Progenitor cell of endocrine pancreas (in vitro differentiated cells): ENCODE measurements at places on chromosomes 5 and 9.

DNA sequence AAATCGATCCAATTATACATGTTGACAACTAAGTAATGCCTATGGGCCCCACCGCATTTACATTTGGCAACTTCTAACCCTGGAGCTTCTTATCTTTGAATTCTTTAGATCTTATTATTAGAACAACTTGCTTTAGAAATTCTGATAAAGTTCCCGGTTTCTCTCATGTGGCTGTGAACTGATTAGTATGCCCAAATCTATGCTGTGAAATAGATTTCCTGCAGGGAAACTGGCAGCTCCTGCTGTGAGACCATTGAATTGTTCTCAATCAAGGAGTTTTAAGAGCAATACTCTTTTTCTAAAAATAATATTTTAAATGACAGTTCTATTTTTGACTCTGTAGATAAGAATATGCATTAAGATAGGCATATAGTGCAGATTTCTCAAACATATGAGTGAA, 177.5 kb downstream of the GABRB2 start:
- no peak for DNase-seq

DNA sequence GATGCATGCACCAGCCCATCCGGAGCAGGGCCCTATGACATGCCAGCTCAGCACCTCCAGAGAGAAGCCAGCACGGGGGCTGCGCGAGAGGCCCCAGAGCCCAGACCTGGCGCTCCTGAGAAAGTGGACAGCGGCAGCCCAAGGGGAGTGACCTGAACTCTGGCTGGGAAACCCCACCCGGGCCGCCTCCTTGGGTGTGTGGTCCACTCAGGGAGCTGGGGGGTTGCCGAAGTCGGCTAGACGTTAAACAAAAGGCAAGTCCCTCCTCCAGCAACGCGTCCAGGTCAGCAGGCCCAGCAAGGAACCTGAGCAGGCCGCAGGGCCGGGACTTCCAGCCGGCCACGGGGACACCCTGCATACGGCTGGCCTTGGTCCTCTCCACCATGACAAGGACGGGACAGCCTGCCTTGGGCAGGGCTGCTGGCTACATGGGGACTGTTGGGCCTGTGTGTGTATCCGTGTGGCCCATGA, 35.7 kb downstream of the NACC2 start:
- DNase-seq = no peak

GRCh38 chr5:169688106-169688505, 51.0 kb downstream of the DOCK2 start:
- no peak for DNase-seq

DNA sequence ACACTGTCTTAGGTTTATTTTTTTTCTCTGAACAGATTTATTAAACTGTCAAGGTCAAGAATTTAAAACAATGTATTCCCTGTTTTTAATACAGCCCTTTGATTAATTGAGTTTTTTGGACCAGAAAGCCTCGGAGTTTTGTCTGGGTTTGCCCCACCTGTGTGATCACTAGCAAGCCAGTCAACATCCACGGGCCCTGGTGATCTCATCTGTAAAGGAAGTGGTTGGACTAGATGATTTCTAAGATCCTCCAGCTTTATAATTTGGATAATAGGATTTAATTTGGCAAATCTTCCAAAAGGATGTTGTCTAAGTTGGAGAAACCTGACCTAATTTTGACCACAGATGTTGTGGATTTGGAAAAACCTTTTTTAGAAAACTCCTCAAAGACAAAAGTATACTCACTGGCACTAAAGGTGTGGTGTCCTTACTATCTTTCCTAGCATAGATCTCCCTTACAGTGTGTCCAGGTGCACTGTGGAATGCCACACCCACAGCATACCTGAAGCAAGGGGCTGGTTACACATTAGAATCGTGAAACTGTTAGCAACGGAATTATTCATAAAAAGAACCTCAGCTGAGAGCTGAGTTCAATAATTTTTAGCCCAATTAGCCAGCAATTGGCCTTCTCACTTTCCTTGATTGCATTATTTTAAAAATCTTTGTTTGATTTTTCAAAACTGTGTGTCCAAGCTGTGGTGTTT, 195.6 kb upstream of the ELL2 start:
- DNase-seq = no peak

DNA sequence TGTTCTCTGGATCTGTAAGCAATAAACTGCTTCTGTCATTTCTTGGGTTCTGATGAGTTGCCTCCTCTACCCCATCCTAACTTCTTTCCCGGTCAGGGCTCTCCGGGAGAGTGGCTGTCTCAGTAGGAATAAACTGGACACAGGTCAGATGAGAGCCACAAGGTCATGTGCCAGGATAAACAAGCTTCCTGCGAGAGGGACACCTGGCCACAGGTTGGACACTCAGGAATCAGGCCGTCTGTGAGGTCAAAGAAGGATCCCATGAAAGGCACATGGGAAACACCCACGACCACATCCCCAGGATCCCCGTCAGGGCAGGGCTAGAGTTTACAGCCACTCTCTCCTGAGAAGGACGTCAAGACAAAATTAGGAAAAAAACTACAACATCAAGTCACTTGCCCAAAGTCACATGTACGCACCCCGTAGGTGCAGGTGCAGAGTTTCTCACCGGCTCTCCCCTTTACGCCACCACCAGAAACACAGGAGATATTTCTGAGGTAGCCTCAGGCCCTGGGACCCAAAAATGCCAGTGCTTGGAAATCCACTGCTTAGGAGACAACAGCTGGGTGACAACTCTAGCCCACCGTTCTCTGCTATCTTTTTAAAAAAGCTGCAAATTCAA, 28.7 kb downstream of the CCT5 start:
- DNase-seq = no peak

GRCh38 chr9:35520364-35520710, 30.4 kb downstream of the RUSC2 start:
- no peak for DNase-seq

DNA sequence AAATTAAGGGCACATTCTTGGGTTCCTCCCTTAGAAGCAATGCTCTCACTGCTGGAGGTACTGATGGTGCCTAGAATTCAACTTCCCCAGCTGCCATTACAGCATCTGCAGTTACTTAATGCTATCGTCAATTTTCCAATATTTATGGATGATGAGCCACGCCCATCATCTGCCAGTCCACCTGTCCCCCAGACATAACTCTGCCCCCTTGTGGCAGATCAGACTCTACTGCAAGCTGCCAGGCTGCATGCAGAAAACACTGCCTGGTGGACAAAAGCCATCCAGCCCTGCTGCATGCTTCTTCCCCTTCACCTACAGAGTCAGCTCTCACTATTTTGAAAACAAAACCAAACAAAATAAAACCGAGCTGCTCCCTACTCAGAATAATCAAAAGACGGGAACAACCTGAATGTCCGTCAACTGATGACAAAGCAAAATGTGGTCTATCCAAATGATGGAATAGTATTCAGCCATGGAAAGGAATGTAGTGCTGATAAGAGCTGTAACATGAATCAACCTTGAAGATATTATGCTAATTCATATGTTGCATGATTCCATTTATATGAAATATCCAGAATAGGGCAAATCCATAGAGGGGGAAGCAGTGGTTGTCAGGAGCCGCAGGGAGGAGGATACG, 66.4 kb downstream of the RETREG1 start:
- no peak for DNase-seq

DNA sequence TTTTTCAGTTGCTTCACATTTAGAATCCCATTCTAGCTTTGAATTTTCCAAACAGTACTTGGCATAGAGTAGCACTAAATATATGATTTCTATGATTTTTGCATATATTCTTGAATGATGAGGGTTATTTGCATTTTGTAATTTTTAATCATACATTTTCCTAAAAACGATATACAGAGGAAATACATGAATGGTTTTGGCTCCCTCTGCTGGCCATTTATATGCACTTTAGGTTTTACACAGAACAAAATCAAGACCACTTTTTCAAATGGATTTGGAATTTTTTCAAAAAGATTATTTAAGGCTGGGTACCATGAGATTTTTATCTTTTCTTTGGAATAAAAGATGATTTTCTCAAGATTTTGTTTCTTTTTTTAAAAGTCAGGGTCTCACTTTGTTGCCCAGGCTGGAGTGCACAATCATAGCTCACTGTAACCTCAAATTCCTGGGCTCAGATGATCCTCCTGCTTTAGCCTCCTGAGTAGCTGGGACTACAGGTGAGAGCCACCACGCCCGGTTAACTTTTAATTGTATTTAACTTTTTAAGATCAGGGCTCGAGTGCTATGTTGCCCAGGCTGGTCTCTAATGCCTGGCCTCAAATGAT, 16.7 kb upstream of the COMMD10 start:
- DNase-seq = no peak

DNA sequence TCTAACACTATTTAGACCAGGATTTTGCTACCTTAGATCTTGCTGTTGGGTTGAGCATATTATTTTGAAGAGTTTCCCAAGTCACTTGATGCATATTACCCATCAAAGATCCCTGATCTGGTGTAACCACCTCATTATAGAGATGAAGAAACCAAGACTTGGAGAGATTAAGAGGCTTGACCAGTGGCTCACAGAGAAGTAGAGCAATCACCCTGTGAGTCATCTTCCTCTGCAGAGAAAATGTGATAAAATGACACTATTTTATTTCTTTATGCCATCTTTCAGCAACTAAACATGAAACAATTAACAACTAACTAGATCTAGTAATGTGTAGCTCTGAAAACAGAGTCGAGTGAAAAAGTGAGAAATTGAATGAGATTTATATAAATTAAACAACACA, 76.1 kb downstream of the KIF4B start:
- DNase-seq = no peak

GRCh38 chr9:93320591-93321219, 130.8 kb upstream of the FAM120A start:
- no peak for DNase-seq

DNA sequence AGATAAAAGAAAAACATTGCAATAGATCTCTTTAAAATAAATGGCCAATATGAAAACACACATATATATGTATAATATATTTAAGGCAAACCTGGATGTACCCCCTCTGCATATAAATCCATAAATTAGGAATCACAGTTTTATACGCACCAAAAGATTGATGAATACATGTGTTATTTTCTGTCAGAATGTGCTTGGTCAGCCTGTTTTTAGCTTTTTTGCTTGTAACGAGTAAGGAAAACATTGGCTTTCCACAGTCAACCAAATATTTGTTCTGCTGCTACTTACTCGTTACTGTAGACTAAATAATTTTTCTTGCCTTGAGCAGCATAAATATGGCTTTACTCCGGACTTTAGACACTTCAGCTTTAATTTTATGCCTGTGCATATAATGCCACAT, 173.7 kb downstream of the CWC27 start:
- no peak for DNase-seq

GRCh38 chr5:35660451-35660850, 42.8 kb downstream of the SPEF2 start:
- no peak for DNase-seq

DNA sequence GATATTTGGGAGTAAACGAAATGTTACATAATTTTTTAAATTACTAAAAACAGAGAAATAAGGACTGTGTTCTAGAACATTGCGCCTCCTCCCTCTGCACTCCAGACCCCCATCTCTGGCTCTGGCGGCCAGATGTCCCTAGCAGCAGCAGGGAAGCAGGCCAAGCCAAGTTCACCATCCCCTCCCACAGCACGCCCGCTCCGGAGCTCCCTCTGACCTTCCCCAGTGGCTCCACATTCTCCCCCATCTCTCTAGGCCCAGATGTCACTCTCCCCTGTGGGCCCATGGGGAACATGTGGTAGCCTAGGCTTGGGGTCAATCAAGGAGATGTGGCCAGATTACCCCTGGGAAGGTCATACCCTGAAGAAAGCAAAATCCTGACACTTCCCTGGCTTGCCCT, 6.3 kb upstream of the WNK2 start:
- no peak for DNase-seq

DNA sequence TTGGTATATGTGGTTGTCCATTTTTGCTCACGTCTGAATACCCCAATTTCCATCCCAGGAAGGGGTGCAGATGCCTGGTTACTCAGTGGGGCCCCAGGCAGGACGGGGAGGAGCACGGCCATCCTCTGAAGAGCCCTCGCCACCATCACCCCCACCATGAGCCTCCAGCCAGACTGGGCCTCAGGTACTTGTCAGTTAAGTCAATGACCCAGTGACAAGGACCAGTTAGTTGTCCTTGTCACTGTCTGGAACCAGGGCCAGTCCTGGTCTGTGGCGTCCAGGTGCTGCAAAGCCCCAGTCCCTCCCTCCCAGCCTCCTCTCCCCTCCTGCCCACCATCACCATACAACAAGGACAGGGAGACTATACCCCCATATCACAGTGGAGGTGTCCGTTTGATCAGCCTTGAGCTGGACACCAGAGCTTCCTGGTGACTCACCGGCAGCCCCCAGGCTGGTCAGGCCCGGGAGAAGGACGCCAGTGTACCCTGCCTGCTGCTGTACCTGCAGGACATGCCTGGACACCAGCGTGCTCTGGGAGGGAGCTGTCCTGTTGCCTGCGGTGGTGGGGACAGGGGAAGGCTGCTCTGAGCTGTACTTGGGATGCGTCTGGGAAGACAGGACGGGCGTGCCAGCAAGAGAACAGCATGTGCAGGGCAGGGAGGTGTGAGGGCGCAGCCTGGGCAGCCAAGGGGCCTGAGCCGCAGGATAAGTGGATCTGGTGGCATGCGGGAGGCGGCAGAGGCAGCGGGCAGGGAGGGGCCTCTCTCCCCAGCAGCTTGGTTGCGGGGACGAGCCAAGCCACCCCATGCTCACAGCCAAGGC, 32.6 kb upstream of the TTLL11 start:
- DNase-seq = no peak

DNA sequence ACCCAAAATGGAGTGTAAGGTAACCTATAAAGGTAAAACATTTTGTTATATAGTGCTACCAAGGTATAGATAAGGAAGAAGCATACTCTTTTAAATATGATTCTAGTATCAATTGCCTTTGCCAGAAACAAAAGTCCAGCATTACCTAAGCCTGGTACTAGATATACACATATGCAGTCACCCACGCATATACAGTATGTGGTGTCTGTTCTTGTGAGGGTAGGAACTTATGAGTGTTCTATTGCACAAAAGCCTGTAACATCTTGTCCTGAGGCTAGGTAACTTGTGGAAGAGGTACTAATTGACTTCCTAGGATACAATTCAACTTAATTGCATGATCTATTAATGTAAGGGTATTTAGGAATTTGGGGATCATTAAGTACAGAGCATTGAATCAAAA, 31.3 kb upstream of the IFNE start:
- DNase-seq = no peak

GRCh38 chr5:159758189-159758588, 158.1 kb upstream of the ADRA1B start:
- no peak for DNase-seq

DNA sequence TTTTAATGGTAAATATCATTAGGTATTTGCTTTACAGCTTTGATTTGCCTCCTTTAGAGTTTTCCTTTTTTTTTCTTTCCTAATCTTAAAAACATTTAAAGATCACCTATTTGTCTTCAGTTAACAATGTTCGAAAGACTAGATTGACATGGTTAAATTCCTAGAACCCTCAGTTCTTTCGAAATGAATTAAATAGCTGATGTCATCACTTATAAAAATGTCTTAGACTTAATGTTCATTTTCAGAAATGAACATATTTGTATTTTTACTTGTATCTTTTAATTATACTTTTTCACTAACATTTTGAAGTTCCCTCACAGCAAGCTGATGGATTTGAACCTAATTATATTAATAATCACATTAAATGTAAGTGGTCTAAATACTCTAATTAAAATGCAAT, 205.3 kb upstream of the IRX4 start:
- DNase-seq = no peak

GRCh38 chr9:120775859-120776258, 17.4 kb downstream of the FBXW2 start:
- DNase-seq = no peak
